ENCODE measurements at places on chromosomes 5 and 9. TPM values are rescaled to one million over a fixed set of nuclear protein-coding genes. Genes with fewer than 3 reads are reported as not detected.

DNA sequence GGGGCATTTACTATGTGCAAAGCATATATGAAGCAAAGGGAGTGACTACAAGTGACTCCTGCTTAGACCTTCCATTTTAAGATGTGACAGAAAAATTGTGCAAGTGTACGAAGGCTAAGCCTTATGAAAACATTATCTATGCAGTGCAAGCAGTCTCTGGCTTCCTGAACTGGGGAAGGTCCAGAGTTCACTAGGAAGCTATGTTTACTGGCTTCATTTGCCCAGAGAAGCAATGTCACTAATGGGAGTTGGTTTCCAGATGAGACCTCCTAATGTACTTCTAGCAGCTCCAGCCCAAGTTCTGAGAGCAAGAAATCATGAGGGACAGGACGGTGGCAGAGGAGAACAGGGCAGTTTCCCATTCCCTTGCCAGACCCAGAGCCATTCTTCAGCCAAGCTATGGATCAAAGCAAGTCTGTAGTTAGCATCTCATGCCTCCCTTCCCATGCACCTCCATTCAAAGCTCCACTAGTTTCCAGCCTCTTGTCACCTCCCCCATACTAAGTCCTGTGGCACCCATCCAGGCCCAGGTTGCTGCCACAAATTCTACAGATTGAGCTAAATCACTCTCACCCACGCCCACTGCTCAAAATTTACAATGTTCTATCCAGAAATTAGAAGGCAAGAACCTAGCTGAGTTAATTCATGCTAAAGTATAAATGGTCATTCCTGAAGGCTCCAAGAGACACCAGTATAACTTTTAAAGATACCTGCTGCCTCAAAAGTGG is 21.8 kb downstream of the MCTP1 start:
- no peak overlapping the region for H3K27ac ChIP-seq
- no peaks in the 10 kb centered on the region for H3K4me1 ChIP-seq

GRCh38 chr9:35863583-35863982 is 6.6 kb downstream of the OR13J1 start:
- H3K4me1 ChIP-seq = peaks cover 2% of the 10 kb centered on the region
- H3K27me3 ChIP-seq = peaks cover 9% of the 10 kb centered on the region
- H3K36me3 ChIP-seq = no peaks in the 10 kb centered on the region
- no peak overlapping the region for H3K27ac ChIP-seq

- H3K4me1 ChIP-seq = peaks cover 13% of the 10 kb centered on the region
- no peaks in the 10 kb centered on the region for H3K36me3 ChIP-seq
- DNase-seq = no peak
- H3K4me3 ChIP-seq = no peak overlapping the region
These were observed 24.0 kb upstream of the F2RL1 start for GRCh38 chr5:76794871-76795270.

The NPR3 gene
- not detected for total RNA-seq

The LEAP2 gene
- 3.2 TPM for total RNA-seq

DNA sequence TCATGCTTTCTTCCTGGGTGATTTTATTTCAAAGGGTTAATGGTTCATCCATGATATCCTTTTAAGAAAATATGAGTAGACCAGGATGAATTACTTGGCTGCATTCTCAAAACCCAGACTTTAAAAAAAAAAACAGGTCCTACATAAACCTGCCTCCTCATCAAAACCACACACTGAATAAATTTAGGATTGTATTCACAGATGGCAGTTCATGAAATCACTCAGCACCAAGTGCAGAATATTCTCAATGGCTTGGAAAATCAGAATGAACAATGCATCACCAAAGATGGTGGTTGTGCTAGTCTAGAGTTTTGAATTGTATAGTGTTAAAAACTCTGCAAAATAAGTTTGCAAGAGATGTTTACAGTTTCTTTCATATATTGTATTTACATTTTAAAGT is 145.4 kb upstream of the GRAMD2B start:
- no peaks in the 10 kb centered on the region for H3K36me3 ChIP-seq
- no peak overlapping the region for H3K27ac ChIP-seq
- no peaks in the 10 kb centered on the region for H3K27me3 ChIP-seq
- no peaks in the 10 kb centered on the region for H3K4me1 ChIP-seq
- no peak for DNase-seq

DNA sequence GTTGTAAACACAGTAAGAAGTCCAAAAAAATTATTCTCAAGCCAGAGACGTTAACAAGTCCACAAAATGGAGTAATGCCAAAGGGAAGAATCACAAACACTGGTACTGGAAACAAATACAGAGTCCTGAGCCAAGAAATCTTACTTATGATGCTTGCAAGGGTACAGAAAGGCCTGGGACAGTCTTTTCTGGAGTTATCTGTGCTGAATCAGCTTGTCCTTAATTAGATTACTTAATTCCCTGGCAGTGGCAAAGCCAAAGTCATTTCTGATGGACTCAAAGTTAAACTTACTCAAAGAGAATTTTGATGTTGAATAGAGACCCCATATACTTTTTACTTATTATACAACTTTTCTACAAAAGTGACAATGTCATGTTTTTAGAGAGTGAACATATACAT is 610.5 kb upstream of the ITGA1 start:
- DNase-seq = no peak
- no peaks in the 10 kb centered on the region for H3K27me3 ChIP-seq
- H3K4me1 ChIP-seq = no peaks in the 10 kb centered on the region

- peak; percentile 47 for DNase-seq
- no peak overlapping the region for H3K4me3 ChIP-seq
- no peaks in the 10 kb centered on the region for H3K27me3 ChIP-seq
- H3K36me3 ChIP-seq = no peaks in the 10 kb centered on the region
- H3K4me1 ChIP-seq = no peaks in the 10 kb centered on the region
- H3K27ac ChIP-seq = no peak overlapping the region
These were observed 234.3 kb upstream of the ANKH start for GRCh38 chr5:15105799-15106393.

DNA sequence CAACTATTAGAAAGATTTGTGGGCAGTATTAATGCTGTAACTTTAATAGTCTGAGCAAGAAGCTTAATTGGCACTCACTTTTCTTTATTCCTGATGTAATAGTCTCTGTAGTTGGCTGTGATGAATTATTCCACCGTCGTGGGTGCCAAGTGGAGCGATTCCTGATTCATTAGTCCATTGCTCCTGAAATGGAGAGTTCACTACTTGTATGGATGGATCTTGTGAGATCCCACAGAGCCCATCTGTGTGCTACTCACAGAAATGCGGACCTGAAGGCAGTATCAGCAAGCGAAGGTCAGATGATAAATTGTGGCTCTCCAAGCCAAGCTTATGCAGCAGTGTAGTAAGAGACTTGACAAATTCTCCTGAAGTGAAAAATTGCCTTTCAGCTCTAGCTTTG is 212.2 kb downstream of the CHSY3 start:
- no peaks in the 10 kb centered on the region for H3K27me3 ChIP-seq
- H3K4me3 ChIP-seq = no peak overlapping the region
- no peaks in the 10 kb centered on the region for H3K4me1 ChIP-seq
- H3K27ac ChIP-seq = no peak overlapping the region
- no peak for DNase-seq

DNA sequence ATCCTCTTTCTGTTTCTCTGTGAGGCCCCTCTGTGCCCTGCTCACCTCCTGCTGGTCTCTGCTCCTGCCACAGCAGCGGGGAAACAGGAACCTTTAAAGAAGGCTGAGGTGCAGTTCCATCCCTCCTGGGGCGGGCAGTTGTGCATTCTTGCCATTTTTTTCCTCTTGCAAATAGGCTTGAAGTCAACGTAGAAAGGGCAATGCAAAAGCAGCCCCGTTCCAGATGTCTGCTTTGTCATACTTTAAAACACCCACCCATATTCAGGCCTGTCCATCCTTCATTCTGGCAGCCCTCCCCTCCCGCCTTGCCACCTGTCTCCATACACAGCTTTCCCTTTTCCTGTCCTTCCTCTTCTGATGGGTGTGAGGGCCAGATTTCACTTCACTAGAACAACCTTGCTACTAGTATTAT is 65.4 kb upstream of the KLF9 start:
- DNase-seq = no peak
- no peaks in the 10 kb centered on the region for H3K4me1 ChIP-seq
- H3K27me3 ChIP-seq = no peaks in the 10 kb centered on the region
- no peaks in the 10 kb centered on the region for H3K36me3 ChIP-seq
- H3K4me3 ChIP-seq = no peak overlapping the region

- peaks cover 8% of the 10 kb centered on the region for H3K27me3 ChIP-seq
- no peaks in the 10 kb centered on the region for H3K36me3 ChIP-seq
- H3K4me3 ChIP-seq = no peak overlapping the region
- no peaks in the 10 kb centered on the region for H3K4me1 ChIP-seq
- no peak for DNase-seq
These were observed 7.4 kb upstream of the SLC36A3 start for GRCh38 chr5:151310932-151311331.

DNA sequence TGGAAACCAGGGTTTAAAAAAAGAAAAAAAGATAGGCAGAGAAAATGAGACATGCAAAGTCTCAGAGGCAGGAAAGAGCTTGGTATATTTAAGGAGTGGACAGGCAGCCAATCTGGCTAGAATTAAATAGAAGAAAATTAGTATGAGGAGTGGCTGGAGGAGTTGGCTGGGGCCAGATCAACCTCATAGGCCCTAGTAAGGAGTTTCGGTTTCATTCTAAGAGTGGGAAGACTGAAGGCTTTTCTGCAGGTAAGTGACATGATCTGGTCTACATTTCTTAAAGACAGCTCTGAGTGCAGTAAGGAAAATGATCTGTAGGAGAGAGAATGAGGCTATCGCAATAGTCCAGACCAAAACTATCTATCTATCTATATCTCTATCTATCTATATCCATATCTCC is 27.5 kb downstream of the ADRB2 start:
- H3K4me1 ChIP-seq = peaks cover 44% of the 10 kb centered on the region
- peaks cover 3% of the 10 kb centered on the region for H3K36me3 ChIP-seq
- peaks cover 6% of the 10 kb centered on the region for H3K27me3 ChIP-seq
